ELR (cell line): ENCODE measurements at places on chromosomes 4 and X.
A peak's percentile ranks its signal among the peaks of the same experiment; 100 is the strongest.

- peak; percentile 29 for DNase-seq
These were observed 122.2 kb downstream of the SHROOM4 start for GRCh38 chrX:50691820-50692219.

- DNase-seq: no peak
These were observed 3.0 kb downstream of the BMP15 start for GRCh38 chrX:50913520-50913919.

GRCh38 chrX:31656013-31656412 lies 584.2 kb upstream of the FTHL17 start:
- peak; percentile 21 for DNase-seq

DNA sequence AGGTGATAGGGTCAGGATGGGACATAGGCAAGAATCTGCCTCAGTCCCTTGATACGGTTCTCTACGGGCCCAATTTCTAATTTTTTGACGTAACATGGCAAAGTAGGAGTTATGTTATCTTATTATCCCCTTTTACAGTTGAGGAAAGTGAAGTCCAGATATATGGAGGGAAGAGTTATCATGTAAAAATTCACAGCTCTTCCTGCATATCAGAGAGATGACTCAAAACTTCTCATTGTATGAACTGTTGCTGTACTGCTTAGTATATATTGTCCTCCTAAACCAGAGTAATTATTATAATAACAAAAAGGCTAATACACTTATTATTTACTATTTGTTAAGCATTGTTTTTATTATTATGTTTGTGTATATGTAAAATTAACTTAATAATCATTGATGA lies 260.5 kb upstream of the IGFBP7 start:
- peak; percentile 60 for DNase-seq

DNA sequence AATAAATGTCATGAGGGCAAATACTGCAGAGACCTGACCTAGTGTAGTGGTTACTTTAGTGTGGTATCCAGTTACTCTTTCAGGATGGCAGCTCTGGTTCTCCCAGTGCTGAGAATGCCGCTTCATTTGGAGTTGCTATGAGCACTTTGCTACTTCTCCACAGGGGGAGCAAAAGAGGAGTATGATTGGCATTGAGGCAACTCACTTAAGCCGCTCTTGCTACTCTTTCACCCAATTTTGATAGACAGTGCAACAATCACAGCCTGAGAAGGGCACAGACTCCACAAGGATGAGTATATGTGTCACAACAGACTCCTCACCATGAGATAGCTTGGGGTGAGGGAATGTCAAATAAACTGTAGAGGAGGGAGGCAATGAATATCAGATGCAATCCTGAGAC lies 81.2 kb downstream of the NPY1R start:
- peak; percentile 19 for DNase-seq

GRCh38 chr4:142435599-142436235 lies 410.4 kb downstream of the INPP4B start:
- no peak for DNase-seq
